ENCODE measurements at places on chromosomes 11 and 22.

- no peak for DNase-seq
These were observed 12.4 kb upstream of the ETS1 start for GRCh38 chr11:128599729-128600128.

- no peak for DNase-seq
These were observed 3.4 kb upstream of the PTPN5 start for GRCh38 chr11:18794956-18795355.

GRCh38 chr22:49660794-49661781, 166.6 kb downstream of the BRD1 start:
- no peak for DNase-seq

DNA sequence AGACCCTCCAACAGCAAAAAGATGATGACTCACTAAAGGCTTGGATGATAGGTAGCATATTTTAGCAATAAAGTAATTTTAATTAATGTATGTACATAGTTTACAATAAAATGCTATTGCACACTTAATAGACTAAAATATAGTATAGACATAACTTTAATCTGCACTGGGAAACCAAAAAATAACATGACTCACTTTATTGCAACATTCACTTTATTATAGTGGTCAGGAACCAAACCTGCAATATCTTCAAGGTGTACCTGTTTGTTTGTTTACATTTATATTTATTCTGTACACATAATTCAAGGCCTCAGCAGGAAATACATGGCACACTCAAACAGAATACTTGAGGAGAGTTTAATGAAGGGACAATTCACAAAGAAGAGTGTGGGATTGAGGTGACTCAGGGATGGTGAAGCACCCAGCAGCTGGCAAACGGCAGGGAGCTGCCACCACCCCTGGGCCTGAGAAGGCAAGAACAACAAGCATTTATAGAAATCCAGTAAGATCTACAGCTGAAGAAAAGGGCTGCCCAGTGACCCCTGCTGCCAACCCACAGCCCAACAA, 51.5 kb upstream of the POU2AF2 start:
- DNase-seq: no peak

DNA sequence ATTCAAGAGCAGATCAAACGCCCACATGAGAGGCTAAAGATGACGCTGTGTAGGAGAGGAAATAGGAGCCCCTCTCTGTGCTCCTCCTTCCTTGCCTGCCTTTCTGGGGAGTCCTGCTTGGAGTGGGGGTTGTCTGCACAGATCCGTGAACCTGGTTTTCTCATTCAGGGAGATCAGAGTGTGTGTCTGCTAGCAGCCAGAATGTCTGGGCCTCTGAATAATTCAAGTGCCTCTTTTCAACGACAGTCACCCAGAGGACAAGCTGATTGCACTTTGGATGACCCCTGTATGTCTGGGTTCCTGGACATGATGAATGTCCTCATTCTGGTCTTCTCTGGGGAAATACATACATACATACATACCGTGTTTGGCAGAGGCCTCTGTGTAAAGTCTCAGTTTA, 592.5 kb upstream of the B3GAT1 start:
- no peak for DNase-seq

- no peak for DNase-seq
These were observed 59.3 kb upstream of the EIF3D start for GRCh38 chr22:36588285-36588684.

DNA sequence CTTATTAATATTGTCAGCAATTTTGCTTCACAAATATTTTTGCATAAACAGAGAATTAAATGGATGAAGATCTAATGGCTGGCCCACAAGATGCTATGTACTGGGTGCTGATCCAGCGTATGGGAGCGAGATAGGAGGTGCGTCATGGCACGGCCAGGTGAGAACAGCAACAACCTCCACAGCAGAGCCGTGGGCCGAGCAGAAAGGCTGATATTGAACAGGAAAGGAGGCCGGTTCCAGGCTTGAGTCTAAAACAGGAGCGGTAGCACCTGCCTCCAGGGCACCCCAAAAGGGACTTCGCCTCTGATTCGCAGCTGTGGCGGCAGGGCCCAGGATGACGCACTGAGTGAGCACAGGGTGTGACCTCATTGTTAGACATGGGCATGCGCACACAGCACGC, 1502.1 kb downstream of the TBC1D22A start:
- DNase-seq: no peak

- DNase-seq: no peak
These were observed 564.5 kb downstream of the DLG2 start for GRCh38 chr11:85062659-85063058.

GRCh38 chr11:75603791-75604736, 42.0 kb downstream of the SERPINH1 start:
- DNase-seq: no peak

DNA sequence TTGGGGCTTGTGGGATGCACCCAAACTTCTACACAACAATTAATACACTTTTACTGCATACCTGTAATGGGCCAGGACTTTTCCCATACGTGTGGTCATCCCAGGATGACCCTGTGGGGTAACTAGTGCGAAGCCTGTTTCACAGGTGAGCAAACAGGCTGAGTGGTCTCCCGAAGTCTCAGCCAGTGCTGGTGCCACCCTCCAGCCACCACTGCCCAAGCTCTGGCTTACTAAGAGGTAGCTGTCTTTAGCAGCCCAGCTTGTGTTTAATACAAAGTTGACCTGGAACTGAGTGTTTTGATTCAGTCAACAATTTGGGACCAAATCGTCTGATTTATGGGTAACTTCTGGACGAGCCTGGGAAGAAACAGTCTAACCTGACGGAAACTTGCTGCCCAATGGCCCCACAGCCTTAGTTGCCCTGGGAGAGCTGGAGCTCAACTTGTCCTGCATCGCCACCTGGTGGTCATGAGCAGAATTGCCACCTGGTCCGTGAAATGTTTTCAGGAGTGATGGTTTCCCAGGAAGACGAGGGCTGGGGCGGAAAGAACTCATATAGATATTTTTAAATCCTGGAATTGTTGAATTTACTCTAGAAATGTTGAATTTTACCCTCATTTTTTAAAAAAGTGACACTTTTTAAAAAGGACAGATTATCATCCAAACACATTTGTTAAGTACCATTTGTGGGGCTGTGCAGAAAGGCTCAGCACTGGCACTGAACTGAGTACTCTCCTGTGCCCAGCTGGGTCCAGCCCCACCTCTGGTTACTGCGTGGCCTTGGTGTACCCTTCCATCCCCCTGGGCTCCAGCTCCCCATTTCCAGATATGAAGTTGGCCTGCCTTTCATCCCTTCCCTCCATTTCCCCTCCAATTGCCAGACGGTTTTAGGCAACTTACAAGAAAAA, 95.5 kb upstream of the PARVA start:
- peak; percentile 51 for DNase-seq

DNA sequence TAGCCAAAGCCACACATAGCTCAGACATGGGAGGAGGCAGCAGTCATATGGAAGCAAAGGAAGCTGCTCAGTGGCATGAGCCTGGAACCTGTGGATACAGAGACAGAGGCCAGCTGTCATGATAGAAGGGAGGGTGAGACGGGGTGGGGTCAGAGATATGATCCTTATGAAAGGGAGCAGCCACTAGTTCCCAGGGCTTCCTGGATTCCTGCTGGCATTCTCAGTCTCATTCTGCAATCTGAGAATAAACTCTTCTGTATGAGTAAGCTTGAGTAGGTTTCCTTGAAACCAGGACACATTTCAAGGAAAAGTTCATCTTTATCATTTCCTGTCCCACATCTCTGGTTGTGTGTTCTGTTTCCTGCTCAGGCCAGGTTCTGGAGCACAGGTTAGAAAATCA, 220.2 kb upstream of the SNX19 start:
- DNase-seq: no peak

GRCh38 chr11:8796941-8797340, 114.0 kb upstream of the AKIP1 start:
- no peak for DNase-seq

GRCh38 chr11:128519338-128519737, 68.0 kb downstream of the ETS1 start:
- no peak for DNase-seq

GRCh38 chr11:4063348-4063747, 31.3 kb upstream of the RRM1 start:
- DNase-seq: no peak

DNA sequence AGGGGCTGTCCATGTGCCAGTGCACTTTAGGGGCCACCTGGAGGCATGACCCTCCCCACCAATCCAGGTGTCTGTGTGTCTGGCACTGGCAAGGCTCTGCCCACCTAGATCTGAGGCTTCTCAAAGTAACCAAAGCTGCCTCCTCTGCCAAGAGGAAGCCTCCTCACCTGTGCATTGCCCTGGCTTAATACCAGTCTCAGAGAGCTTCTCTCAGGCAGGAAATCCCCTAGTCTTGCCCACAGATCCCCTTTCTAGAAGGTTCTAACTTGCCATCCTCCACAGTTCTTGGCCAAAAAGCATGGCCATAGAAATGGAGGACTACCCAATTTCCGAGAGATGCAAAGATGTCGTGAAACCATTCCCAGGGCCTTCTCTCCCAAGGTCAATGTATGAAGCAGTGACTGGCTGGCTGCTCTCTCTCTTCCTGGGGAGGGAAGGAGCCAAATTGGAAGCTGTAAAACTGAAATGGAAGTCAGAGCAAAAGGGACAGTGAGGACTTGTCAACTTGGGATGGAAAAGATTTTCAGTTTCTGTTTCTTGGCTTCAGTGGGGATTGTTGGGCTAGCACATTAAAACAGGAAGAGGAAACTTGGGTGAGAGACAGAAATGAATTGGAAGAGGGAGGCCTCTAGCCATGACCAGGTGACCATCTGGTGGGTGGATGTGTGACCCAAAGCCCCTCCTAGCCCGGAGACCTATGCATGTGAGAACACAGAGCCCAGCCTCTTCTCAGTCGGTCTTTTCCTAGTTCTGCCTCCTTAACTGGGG, 68.8 kb downstream of the PRDM11 start:
- no peak for DNase-seq

- no peak for DNase-seq
These were observed 16.6 kb downstream of the SAA1 start for GRCh38 chr11:18282626-18283025.

DNA sequence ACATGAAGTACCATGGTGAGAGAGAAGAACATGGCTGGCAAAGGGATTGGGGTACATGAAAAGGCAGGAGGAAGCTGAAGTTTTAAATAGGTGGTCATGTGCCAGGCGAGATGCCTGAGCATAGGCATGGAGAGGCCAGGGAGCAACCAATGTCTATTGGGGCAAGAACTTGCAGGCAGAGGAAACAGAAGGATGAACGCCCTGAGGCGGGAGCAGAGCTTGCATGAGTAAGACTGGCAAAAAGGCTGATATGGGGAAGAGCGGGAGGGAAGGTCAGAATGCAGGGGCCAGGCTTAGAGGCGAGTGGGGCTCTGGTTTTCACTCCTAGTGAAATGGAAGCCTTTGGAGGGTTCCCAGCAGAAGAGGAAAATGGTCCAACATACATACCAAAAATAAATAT, 52.5 kb upstream of the VSTM5 start:
- DNase-seq: no peak

- DNase-seq: no peak
These were observed 30.1 kb downstream of the ATG16L2 start for GRCh38 chr11:72844356-72844755.

DNA sequence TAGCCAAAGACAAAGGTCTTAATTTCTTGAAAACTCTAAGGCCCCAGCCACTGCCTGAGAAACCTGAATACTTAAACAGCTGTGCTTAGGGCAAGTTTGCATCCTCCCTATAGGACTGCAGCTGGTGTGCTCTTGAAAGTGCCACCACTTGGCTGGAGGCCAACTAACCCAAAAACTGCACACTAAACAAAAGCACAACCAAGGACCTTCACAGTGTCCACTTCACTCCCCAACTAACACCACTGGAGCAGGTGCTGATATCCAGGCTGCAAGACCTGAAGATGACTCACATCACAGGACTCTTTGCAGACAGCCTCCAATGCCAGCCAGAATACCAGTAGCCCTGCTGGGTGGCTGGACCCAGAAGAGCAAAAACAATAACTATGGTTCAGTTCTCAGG, 357.7 kb upstream of the ARHGAP42 start:
- no peak for DNase-seq

GRCh38 chr11:11988099-11988651, 20.3 kb downstream of the DKK3 start:
- DNase-seq: no peak

- no peak for DNase-seq
These were observed 7.3 kb downstream of the CDC42EP2 start for GRCh38 chr11:65321828-65322485.
